H9 (cell line): ENCODE measurements at places on chromosomes 5 and 9.

GRCh38 chr5:3606121-3606831 is 10.6 kb downstream of the IRX1 start:
- no peaks in the 10 kb centered on the region for H3K36me3 ChIP-seq
- no peak overlapping the region for H3K27ac ChIP-seq
- H3K27me3 ChIP-seq = peaks cover 39% of the 10 kb centered on the region

GRCh38 chr5:84242286-84242685 is 142.4 kb downstream of the EDIL3 start:
- no peak for DNase-seq
- H3K36me3 ChIP-seq = no peaks in the 10 kb centered on the region
- no peak overlapping the region for H3K4me3 ChIP-seq
- no peaks in the 10 kb centered on the region for H3K27me3 ChIP-seq

GRCh38 chr5:170334626-170335025 is 37.0 kb upstream of the LCP2 start:
- no peak overlapping the region for H3K27ac ChIP-seq
- H3K4me3 ChIP-seq = no peak overlapping the region
- no peaks in the 10 kb centered on the region for H3K36me3 ChIP-seq
- H3K27me3 ChIP-seq = no peaks in the 10 kb centered on the region

- no peak overlapping the region for H3K4me3 ChIP-seq
- no peaks in the 10 kb centered on the region for H3K36me3 ChIP-seq
- no peak overlapping the region for H3K27ac ChIP-seq
- H3K27me3 ChIP-seq = peaks cover 18% of the 10 kb centered on the region; the same call in 1 of the 2 replicates
- H3K4me1 ChIP-seq = no peaks in the 10 kb centered on the region
- no peak for DNase-seq
Observed at GRCh38 chr5:136031711-136032110, 2.9 kb downstream of the TGFBI start.

GRCh38 chr5:6188976-6189375 is 189.4 kb downstream of the MED10 start:
- no peak overlapping the region for H3K27ac ChIP-seq
- no peaks in the 10 kb centered on the region for H3K4me1 ChIP-seq
- H3K27me3 ChIP-seq = no peaks in the 10 kb centered on the region
- DNase-seq = no peak
- H3K36me3 ChIP-seq = no peaks in the 10 kb centered on the region
- no peak overlapping the region for H3K4me3 ChIP-seq

DNA sequence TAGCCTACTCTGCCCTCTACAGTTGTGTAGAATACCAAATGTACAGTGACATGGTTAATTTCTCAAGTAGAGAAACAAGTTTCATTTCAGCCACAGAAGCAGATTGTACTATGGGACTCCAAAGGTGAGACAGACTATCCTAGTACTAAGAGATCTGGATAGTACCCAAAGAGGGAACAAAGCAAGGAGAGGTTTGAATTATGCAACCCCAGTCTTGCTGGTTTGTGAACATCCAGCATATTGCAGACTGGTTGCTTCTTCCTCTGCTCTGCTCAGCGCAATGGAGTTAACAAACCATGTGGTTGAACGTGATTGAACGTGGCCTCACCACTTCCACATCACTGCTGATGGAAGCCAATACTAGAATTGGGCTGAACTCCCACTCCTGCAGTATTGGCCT is 43.3 kb upstream of the ALDOB start:
- no peaks in the 10 kb centered on the region for H3K27me3 ChIP-seq
- H3K36me3 ChIP-seq = peaks cover 31% of the 10 kb centered on the region
- H3K4me3 ChIP-seq = no peak overlapping the region
- no peak for DNase-seq
- H3K4me1 ChIP-seq = peaks cover 8% of the 10 kb centered on the region
